ENCODE measurements at places on chromosomes 12 and 14.

DNA sequence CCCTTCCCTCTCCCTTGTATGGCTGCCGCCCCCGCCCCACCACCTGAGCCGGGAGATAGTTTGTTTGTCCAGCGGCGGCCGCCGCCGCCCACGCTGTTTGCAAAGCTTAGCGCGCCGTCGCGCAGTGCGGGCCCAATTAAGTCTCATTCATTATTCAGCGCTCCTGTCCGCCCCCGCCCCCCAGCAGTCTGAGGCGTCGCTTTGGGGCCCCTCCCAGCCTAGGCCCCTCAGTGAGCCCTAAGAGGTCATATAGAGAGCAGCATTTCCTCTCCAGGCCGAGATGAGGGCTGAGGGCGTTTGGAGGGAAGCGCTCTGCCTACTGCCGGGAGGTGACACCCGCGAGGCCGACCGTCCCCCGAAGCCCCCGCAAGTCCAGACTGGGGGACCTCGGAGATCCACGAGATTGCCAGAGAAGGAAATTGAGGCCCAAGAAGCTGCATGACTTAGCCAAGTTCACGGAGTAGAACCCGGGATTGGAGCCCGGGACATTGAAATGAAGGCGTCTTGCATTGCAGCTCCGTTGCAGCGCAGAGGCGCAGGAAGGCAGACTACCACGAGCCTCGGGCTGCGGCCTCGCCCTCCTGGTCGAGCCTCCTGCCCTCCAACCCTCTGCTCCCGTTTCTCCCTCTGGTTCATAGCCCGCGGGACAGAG lies at the start of gene DNAJC22:
TSS of gene DNAJC22 (plus strand) at position 230 of the 652 bp plus-strand sequence. CDS start 1,985 bp downstream, outside the sequence.
- peak; percentile 76 for DNase-seq

DNA sequence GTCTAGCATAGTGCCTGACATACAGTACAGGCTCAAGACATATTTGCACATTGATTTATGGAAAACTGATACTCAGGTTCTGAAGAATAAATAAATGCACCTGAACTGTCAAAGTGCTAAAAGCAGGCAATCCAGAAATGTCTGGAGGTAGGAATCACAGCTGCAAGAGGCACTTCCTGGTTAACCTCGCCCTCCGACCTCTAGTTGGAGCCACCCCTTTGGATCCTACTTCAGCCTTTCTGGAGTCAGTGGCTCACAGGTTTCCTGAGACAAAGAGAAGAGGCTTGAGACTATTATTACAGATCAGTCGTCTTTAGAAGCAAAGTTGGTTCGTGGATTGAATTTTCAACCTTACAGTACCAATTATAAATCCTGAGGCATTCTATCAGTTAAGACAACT lies 13.0 kb downstream of the TCP11L2 start:
- no peak for DNase-seq

DNA sequence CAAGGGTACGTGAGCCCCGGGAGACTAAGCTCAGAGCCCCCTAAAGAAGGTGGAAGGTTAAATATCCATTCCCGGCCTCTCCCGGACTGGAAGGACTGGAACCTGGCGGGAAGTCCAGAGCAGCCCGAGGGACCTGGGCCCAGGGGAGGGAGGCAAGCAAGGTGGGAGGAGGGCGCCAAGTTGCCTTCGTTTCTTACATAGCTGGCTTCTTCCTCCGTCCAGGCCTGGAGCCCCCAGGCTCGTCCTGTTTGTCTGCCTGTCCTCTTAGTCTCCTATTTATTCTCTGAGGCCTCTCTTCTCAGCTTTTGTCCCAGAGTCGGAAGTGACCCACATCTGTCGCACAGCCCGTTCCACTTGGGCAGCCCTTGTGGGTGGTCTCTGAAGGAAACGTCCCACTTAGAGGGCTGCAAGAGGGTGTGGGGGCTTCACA lies 745 bp downstream of the PCK2 start:
- no peak for DNase-seq

- peak; percentile 78 for DNase-seq
Measured at GRCh38 chr12:753611-754472, 1.5 kb downstream of the WNK1 start.

GRCh38 chr14:99260587-99261551 lies 11.1 kb downstream of the BCL11B start:
- no peak for DNase-seq

- DNase-seq = no peak
Measured at GRCh38 chr12:5956987-5957386, 11.9 kb upstream of the ANO2 start.

DNA sequence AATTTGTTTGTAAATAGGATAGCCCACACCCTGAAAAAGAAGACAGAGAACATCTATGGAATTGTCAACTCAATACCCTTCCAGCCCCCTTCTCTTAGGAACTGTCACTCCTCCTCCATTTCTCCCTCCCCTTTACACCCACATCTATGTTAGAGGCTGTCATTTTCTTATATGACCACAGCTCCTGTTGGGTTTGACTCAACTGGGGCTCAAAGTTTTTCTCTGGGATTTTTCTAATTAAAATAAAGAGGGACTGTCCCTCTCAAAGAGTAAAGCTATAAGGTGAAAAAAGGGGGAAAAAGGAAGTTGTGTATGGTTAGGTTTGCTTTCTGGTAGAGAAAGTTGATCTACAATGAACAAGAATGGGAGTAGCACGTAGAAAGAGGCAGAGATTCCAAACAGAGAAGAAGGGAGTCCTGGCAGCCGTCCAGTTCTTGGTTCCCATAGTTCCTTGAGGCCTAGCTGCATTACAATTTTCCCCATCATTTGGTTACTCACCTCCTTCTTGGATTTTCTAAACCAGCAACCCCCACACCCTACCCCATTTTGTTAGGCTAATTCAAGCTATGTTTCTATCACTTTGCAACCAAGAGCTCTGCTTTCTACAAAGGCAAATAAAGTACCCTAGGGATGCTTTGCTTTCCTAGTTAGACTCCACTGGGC lies 44.3 kb upstream of the STK38L start:
- no peak for DNase-seq

GRCh38 chr12:75818863-75819262 lies 212.7 kb downstream of the PHLDA1 start:
- no peak for DNase-seq

DNA sequence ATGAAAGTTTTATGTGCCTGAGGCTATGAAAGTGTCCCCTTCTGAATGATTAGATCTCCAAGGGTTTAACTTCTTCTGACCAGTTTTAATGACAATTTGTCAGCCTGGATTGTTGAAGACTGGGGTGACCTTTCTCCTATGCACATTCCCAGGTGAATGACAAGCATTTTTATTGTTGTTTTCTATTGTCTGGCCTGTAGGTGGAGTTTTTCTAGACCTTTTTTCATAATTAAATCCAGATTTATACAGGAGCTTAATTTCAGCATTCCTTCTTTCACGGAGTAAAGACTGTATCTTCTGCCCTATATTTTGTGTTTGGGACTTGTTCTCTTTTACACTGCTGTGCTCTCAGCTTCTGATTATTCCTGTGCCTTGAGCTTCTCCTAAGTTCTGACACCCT lies 125.0 kb upstream of the FAR2 start:
- no peak for DNase-seq

DNA sequence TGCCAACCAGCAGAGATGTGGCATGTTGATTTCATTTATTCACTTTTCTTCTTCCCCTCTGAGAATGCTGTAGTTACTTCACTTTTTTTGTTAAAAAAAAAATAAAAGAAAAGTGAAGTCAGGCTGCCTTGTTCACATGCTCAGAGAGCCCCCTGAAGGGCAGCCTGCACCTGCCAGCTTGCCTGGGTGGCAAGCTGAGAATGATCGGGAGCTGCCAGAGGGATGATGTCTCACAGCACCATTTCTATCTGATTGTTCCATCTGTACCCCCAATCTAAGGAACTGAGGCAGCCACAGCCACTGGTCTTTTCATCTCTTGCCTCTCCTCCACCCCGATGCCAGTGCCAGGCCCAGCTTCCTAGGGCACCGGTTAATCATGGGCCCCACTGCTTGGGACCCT lies 118.2 kb downstream of the TSPAN9 start:
- no peak for DNase-seq

DNA sequence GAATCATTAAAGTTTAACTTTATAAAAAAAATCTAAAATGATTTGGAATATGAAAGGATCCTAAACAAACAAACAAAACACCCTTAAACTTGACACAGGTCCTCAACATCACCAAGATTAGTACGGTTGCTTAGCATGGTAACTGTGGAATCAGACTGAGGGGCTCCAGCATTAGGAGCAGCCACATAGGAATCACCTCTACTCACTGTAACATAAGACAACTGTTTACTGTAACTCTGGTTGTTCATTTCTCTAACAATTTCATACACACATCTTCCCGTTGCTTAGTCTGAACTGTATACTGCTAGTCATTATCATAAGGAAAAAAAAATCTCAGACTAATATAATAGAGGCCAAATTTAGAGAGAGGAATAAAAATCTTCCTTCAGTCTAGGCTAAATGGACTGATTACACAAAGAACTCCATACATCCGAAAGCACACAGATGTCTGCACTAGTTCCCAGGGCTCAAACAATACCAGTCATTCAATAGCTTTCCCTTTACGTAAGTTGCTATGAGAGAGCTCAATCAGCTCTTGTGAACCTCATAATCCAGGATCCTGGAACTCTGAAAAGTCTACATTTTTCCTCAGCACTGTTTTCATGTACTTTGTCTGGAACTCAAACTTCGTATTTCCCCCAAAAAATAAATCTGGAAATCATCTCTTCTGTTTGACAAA lies 26.0 kb downstream of the LRP6 start:
- no peak for DNase-seq

DNA sequence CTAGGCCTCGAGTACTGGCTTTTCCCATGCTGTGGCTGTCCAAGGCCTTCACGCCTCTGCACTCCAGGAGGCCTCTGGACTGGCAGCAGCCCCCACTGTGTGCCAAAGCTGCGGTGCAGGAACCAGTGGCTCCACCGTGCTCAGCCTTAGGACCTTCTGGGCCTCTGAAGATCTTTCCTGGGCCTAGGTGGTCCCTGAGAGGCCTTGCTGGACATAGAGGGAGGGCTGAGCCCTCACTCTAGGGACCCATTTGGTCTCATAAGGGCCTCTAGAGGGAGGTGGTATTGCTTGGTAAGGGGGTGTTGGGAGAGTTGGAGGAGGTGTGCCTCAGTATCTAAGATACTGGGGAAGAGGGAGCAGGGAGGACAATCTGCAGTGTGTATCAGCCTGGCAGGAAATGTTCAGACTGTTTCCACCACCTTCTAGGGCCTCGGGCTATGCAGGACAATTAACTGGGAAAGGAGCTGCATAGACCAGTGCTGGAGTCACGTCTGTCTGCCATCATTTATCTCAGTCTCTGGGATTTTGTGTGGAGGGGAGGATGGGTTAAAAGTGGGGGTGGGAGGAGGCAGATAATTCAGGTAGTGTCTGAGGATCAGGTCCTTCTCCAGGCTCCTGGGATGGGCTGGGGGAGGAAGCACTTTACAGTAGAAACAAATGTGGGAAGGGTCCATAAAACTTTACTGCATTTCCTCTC lies 2.9 kb downstream of the HOXC5 start:
- DNase-seq = no peak

Data from activated CD8-positive, alpha-beta memory T cell treated with anti-CD3 and anti-CD28 coated beads, Interleukin-2, amount 50 U/mL, for 48 hours (primary cell).